ENCODE measurements at places on chromosomes 16 and 17. TPM values are rescaled to one million over a fixed set of nuclear protein-coding genes. Genes with fewer than 3 reads are reported as not detected.

TMC7 gene
- 1.9 TPM for polyA plus RNA-seq

TIMP2 gene
- 185 TPM for polyA plus RNA-seq

DNA sequence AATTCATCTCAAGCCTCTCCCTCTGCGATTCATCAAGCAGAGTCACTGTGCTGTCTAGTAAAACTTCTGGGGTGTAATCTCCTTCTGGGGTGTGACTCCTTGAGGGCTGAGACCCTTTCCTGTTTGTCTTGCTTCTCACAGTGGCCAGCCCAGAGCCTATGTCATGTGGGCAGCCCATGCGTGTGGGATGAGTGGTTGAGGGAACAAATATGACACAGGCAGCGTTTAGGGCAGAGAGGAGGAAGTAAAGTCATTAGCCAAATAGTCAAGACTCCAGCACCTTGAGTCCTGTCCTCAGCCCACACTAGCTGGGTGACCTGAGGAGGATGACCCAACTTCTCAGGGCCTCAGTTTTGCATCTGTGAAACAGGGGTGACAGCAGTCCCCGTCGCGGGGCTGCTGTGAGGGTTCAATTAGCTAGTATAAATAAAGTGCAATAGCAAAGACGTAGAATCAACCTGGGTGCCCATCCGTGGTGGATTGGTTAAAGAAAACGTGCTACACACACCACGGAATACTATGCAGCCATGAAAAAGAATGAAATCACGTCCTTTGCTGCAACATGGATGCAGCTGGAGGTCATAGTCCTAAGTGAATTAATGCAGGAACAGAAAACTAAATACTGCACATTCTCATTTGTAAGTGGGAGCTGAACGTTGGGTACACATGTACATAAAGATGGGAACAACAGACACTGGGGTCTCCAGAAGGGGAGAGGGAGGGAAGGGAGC is 4.5 kb upstream of the ITGAX start:
- no peak for DNase-seq

PPP1R27 gene
- 52.6 TPM for polyA plus RNA-seq

DNA sequence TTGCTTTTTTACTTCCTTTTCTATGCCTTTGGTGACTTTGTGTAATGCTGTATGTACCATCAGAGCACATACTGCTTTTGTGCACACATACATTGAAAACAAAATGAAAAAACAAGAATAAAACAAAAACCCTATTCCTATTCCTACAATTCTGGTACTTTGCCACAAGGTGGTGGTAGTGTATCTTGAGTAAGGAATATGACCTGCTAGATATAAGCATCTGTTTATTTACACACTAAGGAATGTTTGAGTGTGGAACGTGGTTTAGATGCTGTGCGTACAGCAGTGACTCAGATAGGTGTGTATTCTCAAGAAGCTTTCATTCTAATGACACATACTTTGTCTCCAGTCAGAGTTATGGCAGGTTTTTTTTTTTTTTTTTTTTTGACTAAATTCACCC is 606.2 kb downstream of the WWOX start:
- no peak for DNase-seq

CLEC10A gene
- 1.7 TPM for polyA plus RNA-seq

GRCh38 chr17:67555855-67556254 is 161.9 kb upstream of the NOL11 start:
- no peak for DNase-seq

DNA sequence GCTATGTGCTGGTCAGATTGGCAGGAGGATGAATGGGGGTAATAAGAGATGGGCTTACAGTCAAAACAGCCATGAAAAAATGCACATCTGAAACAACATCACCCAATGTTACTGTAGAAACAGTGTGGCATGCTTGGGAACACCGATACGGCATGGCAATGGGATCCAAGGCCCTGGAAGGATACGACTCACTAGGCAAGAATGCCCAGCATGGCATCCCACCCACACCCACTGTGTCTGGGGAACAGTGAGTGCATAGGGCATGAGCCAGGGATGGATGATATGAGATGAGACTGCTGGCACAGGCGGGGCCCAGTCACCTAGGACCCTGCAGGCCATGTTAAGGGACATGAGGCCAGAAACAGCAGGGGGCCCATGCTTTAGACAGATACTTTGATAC is 11.5 kb downstream of the TRIM25 start:
- no peak for DNase-seq

ZNF830 gene
- 11.3 TPM for polyA plus RNA-seq

DNA sequence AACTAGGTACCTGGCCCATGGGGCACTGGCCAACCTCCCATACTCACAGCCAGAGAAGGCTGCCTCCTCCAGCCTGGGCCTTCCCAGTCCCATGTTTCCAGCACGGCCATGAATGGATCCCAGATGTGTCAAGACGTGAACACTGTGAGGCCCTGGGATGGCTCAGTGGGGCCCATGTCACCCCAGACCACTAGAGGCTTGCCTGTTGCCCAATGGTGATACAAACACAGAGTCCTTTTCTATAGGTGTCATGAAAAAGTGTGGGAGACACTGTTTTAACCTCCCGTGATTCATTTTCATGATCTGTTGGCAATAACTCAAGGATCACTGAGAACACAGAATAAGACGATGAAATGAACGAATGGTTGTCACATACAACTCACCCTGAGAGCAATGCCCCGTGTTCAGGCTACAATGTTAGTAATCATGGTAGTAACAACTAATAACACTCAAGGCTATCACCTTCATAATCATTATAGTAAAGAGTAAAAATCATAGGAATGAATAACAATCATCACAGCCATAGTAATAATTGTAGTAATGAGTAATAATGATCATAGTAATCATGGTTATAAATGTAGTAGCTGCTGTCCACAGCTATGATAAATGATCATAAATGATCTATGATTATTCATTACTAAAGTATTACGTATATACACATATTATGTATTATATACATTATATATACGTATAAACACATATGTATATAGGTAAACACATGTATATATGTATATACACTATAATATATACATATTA is 64.0 kb downstream of the DYNLRB2 start:
- no peak for DNase-seq

UMOD gene
- polyA plus RNA-seq, result not detected

DNA sequence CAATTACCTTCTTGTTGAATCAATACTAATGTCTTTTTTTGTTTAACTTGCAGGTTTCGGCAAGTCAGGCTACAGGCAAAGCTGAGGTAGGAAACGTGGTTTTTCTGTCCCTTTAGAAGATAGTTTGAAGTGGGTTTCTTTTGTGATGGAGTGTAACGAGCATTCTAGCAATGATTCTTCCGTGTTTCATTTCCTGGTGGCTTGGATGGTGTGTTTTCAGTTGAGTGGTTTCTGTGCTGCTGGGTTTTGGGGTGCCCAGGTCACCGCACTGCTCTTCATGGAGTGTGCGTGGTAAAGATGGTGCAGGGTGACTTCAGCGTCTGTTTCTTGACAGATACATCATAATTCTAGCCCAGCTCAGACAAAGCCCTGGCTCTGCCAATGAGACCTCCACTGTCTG is 769.7 kb upstream of the EEF2KMT start:
- DNase-seq, result no peak

GRCh38 chr17:3532106-3532858 is 25.3 kb downstream of the TRPV3 start:
- DNase-seq, result no peak

GRCh38 chr17:17763734-17764133 is 73.1 kb downstream of the SREBF1 start:
- no peak for DNase-seq

DNA sequence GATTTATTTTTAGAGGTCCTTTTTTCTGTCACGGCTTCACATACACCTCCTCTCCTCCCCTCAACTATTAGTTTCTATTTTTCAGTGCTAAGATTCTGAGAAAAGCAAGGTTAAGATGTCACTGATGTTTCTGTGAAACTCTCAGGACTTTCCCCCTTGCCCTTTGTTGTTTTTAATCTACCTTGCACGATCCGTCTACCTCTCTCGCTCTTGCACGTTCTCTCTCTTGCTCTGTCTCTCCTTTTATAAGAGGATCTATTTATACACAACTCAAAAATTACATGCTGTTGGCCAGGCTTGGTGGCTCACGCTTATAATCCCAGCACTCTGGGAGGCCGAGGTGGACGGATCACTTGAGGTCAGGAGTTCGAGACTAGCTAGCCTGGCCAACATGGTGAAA is 43.6 kb downstream of the RPA1 start:
- no peak for DNase-seq

- no peak for DNase-seq
Observed at GRCh38 chr16:9898555-9898954, 283.7 kb downstream of the GRIN2A start.

AKAP10 gene
- polyA plus RNA-seq, result 16.5 TPM

DNA sequence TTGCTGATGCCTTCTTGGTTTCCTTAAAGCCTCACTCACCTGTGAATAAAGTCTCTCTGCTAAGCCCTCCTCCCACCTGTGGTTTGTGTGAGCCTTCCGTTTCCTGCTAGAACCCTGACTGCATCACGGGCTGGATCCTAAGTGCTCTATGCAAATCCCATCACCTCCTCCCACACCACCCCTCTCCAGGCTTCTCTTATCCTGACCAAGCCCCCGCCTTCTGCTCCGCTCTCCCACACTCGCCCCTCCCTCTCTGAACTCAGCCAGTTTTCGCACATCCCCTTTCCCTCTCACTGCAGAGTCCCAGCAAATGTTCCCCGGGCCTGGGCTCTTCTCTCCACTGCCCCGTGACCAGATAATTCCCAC is 51.8 kb downstream of the PIMREG start:
- no peak for DNase-seq

DNA sequence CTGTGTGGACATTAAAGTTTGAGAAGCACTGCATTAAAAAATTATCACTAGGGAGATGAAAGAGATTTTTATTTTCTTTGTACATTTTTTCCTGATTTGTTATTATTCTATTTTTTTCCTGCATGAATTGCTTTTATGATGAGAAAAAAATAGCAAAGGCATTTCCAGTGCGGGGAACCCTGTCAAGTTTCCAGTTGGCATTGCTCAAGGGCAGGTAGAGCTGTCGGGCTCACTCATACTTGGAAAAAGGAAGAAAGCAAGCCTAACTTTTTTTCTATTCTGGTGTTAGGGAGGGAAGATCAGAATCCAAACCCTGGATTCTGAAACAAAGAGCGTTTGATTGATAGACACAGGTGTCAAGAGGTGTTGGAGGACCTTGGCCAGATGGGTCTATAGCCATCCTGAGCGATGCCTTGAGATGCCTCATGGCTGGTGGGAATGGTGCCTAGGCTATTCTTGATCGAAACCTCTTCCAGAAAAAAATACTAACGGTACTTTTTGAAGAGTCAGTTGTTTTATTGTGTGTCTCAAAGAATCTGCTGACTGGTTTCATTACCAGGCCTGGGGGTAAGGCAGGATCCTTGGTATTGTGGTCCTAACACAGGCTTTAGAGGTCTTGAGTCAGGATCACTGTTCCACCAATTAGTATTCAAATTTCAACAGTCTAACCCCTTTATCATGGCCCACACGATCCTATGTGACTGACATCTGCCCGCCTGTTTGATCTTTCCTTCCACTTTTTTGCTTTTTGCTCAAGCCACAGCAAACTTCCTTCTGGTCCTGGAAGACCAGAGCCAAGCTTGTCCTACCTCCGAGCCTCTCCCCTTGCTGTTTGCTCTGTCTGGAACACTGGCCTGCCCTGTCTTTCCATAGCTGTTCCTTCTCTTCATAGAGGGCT is 20.1 kb downstream of the SNX29 start:
- no peak for DNase-seq

DNA sequence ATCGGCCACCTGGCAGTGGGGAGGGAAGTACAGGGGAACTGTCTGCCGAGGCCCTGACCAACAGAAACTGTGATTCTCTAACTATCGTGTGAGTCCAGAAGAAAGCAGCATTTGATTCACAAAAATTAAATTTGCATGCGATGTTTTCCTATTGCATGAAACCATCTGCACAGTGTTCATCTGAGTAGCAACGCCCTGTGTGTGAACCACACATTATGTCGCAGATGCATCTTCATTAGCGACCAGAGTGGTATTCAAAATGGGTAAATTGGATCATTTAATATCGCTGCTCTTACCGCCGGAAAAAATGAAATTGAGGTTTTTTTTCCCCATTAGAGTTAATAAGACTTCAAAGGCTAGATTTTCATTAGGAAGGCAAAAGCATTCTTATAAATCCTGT is 260.6 kb downstream of the ABCC12 start:
- no peak for DNase-seq

DNA sequence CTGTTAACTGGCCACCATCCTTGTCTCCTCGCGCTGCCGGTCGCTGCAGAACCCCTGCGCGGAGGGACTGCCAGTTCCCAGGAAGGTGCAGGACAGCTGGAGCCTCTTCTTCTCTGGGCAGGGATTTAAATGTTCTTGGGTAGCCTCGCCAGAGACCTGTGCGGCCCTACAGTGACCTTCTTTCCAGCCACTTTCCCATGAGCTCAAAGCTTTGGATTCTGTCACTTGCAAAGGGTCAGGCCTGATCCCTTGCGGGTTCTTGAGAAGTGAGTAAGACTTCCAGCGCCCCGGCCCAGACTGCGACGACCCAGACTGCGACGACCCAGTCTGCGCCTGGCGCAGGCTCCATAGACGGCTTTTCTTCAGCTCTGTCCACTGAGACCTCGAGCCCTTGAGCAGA is 1.4 kb upstream of the SLFN5 start:
- no peak for DNase-seq

DNA sequence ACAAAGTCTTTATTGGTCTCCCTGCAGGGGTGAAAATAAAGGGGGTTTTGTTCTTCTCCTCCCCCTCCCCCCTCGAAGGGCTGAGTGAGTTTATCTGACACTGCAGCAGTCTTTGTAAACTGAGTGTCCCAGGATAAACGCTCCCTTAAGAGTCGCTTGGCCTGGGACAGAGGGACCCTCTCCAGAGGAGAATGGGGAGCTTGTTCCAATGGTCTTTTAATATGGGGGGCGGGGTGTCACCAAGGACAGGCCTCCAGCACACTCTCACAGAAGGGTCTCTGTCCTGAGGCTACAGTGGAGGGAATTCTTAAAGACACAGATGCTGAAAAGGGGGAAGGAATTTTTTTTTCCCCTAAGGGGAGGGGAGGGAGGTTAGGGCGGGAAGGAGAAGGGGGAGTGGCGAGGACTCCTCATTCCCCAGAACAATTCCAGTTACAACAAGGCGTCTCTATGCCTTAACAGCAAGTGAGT is 455.5 kb downstream of the SOX9 start:
- no peak for DNase-seq

EPX gene
- 0.62 TPM for polyA plus RNA-seq

- DNase-seq, result peak; percentile 50
Observed at GRCh38 chr17:17780922-17781590, 55.7 kb downstream of the SREBF1 start.

MYO15A gene
- polyA plus RNA-seq, result 1.3 TPM

C16orf96 gene
- 1.1 TPM for polyA plus RNA-seq

GRCh38 chr17:16938496-16939207 is 33.3 kb downstream of the TNFRSF13B start:
- no peak for DNase-seq

- no peak for DNase-seq
Observed at GRCh38 chr17:75645501-75645888, 12.3 kb downstream of the SMIM5 start.

IGFALS gene
- polyA plus RNA-seq, result 0.52 TPM

PLA2G10 gene
- 0.72 TPM for polyA plus RNA-seq

- no peak for DNase-seq
Observed at GRCh38 chr17:15422392-15422965, 44.9 kb downstream of the CDRT4 start.

GRCh38 chr17:49520386-49521087 is 25.4 kb downstream of the NGFR start:
- no peak for DNase-seq

GRCh38 chr17:52106638-52107261 is 51.8 kb downstream of the CA10 start:
- peak; percentile 58 for DNase-seq

TLCD1 gene
- 4.0 TPM for polyA plus RNA-seq

GRCh38 chr17:47969930-47970724 is 786 bp upstream of the CDK5RAP3 start:
- DNase-seq, result no peak

GRCh38 chr16:58638148-58639036 is 8.8 kb upstream of the CNOT1 start:
- no peak for DNase-seq
